Memory B cell (primary cell): ENCODE measurements at places on chromosomes 1 and 21.

DNA sequence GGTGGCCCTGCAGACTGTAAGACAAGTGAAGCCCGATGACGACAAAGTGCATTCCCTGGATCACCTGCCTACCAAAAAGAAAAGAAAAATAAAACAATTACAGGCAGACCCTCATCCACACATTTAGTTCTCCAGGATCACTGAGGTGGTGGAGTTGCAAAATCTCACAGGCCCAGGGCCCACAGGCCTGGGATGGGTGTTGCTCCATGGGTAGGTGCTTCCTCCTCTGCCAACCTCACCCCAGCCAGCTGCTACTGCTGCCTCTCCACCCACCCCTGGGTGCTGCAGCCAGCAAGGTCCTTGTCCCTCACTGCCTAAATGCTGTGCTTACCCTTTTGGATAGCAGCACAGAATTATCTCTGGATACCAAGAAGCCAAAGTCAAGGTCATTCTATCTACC is 146.4 kb upstream of the GALNT2 start:
- DNase-seq: no peak

DNA sequence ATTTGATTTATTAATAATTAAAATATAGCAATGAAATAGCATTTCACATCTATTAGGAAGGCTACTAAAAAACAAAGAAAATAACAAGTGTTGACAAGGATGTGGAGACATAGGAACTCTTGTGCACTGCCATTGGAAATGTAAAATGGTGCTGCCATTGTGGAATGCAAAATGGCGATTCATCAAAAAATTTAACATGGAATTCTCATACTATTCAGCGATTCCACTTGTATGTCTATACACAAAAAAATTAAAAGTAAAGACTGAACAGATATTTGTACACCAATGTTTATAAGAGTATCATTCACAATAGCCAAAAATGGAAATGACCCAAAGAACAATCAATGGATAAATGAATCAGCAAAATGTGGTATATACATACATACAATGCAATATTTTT is 101.3 kb upstream of the S1PR1 start:
- no peak for DNase-seq

- DNase-seq: no peak
These were observed 79.6 kb downstream of the PSMG1 start for GRCh38 chr21:39103689-39104088.

DNA sequence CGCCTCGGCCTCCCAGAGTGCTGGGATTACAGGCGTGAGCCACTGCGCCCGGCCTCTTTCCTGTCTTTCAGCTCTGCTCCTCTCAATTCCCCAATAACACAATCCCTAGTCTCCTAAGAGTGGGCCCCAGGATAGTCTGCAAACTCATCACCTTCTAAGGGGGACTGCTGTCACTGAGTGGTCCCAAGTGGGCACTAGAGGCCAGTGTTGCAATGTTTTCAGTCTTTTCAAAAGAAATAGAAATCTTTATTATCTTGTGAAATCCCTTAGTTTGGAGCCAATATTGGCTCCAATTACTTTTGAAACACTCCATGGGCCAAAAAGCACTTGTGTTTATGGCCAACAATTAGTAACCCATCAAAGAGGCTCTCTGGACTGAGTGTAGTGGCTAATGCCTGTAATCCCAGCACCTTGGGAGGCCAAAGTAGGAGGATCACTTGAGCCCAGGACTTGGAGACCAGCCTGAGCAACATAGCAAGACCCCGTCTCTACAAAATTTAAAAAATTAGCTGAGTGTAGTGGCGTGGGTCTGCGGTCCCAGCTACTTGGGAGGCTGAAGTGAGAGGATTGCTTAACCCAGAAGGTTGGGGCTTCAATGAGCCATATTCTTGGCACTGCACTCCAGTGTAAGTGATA is 28.6 kb upstream of the ZNF697 start:
- no peak for DNase-seq
